ENCODE measurements at places on chromosomes 7 and 10.

DNA sequence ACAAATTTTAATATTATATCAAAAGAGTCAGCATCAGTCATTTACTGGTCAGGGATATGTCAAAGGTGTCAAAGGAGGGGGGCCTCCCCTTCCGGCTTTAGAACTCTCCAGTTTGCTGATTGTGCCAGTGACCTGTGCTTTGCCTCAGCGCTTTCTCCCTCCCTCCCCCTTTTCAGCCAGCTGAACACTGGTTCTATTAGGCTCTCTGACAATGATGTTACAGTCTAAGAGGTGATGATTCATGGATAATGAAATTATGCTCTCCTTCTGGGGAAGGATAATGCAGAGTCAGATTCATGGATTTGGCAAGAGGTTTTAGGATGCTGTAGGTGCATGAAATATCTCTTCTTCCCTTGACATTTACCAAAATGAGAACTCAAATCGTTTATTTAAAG lies 6.1 kb downstream of the LRRTM3 start:
- peak; percentile 9 for DNase-seq

- DNase-seq, result no peak
Observed at GRCh38 chr7:18597754-18598153, 102.2 kb downstream of the HDAC9 start.

DNA sequence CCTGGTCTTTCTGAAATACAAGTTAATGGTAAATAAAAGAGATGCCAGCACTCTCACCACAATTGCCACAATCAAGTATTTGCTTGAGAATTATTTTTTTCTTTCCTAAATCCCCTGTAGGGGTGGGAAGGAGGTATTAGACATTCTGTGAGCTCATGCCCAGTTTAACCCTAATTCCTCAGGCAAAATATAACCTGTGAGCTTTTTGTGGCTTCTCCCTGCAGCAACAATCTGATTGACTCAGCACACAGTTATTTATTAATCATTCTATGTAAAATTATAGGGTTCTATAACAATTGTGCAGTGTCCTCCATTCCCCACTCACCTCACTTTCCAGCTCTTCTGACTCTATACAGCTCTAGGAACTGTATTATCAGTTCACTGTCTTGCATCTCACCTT lies 66.3 kb downstream of the GLI3 start:
- DNase-seq, result no peak

- DNase-seq, result no peak
Observed at GRCh38 chr10:48598243-48598935, 6.5 kb downstream of the ARHGAP22 start.

DNA sequence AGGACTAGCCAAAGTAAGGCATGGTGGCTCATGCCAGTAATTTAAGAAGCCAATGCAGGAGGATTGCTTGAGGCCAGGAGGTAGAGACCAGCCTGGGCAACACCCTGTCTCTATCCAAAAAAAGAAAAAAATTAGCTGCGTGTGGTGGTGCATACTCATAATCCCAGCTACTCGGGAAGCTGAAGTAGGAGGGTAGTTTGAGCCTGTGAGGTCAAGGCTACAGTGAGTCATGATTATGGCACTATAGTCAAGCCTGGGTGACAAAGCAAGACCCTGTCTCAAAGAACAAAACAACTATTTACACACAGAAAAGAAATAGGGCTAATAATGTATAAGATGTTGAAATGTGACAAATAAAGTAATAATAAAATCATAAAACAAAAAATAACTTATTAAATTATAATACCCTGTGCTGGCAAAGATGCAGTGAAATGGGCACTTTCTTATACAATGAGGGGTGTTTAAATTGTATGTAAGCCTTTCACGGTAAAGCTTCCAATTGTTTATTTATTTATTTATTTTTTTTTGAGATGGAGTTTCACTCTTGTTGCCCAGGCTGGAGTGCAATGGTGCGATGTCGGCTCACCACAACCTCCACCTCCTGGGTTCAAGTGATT lies 175.2 kb downstream of the TPST1 start:
- DNase-seq, result no peak

GRCh38 chr7:68629-69028 lies 123.7 kb upstream of the FAM20C start:
- DNase-seq, result peak; percentile 59

All from kidney glomerular epithelial cell (primary cell).